Melanocyte of skin (primary cell): ENCODE measurements at places on chromosomes 16 and 17. TPM values are rescaled to one million over a fixed set of nuclear protein-coding genes. Genes with fewer than 3 reads are reported as not detected.

ZNF286A gene
- 23.6 and 39.9 TPM in 2 replicates for total RNA-seq

GALK1 gene
- total RNA-seq, result 48.9 and 58.2 TPM in 2 replicates

DYNLRB2 gene
- total RNA-seq, result not detected in 2 replicates

GPR142 gene
- not detected in 2 replicates for total RNA-seq

MYO1D gene
- total RNA-seq, result 129 and 165 TPM in 2 replicates

NPIPB6 gene
- total RNA-seq, result 3.3 TPM in 1 of 2 replicates, not detected in the other

MT1M gene
- total RNA-seq, result 4.1 and 6.9 TPM in 2 replicates

RDM1 gene
- 1.3 and 3.5 TPM in 2 replicates for total RNA-seq

CLEC19A gene
- not detected in 2 replicates for total RNA-seq

ORAI3 gene
- 35.4 and 50.2 TPM in 2 replicates for total RNA-seq

CACNG4 gene
- total RNA-seq, result not detected in 2 replicates

TBC1D24 gene
- total RNA-seq, result 19.4 and 19.6 TPM in 2 replicates

TPSD1 gene
- not detected in 2 replicates for total RNA-seq

LGALS9C gene
- total RNA-seq, result not detected in 2 replicates

CASKIN1 gene
- total RNA-seq, result 0.34 and 0.36 TPM in 2 replicates

CACNG3 gene
- total RNA-seq, result not detected in 2 replicates

NAGS gene
- 0.34 and 0.36 TPM in 2 replicates for total RNA-seq

KRTAP4-3 gene
- total RNA-seq, result not detected in 2 replicates

SOX8 gene
- total RNA-seq, result 14.3 and 18.5 TPM in 2 replicates

SHISA6 gene
- not detected in 2 replicates for total RNA-seq

WNT9B gene
- total RNA-seq, result not detected in 2 replicates

G6PC1 gene
- total RNA-seq, result not detected in 2 replicates

KRTAP2-4 gene
- not detected in 2 replicates for total RNA-seq

C1QTNF8 gene
- not detected in 2 replicates for total RNA-seq

METTL16 gene
- total RNA-seq, result 14.5 and 20.4 TPM in 2 replicates

MYL11 gene
- total RNA-seq, result not detected in 2 replicates

MARCHF10 gene
- not detected in 2 replicates for total RNA-seq

PPM1E gene
- 0.69 and 1.1 TPM in 2 replicates for total RNA-seq

NMRAL1 gene
- 100 and 125 TPM in 2 replicates for total RNA-seq

OR4D1 gene
- not detected in 2 replicates for total RNA-seq

TBC1D3K gene
- total RNA-seq, result not detected in 2 replicates

RPGRIP1L gene
- total RNA-seq, result 6.9 and 13.8 TPM in 2 replicates

RHBDL3 gene
- 0.15 and 0.33 TPM in 2 replicates for total RNA-seq

DNAH9 gene
- total RNA-seq, result 0.34 and 1.5 TPM in 2 replicates

LRRC3C gene
- not detected in 2 replicates for total RNA-seq

ACE gene
- 0.34 and 0.73 TPM in 2 replicates for total RNA-seq

ABCC6 gene
- under 0.01 and 0.33 TPM in 2 replicates for total RNA-seq

CFAP97D1 gene
- total RNA-seq, result under 0.01 and 0.15 TPM in 2 replicates

TMEM106A gene
- total RNA-seq, result 4.1 and 4.4 TPM in 2 replicates

KLHDC4 gene
- 18.2 and 26.5 TPM in 2 replicates for total RNA-seq

TNS4 gene
- not detected in 2 replicates for total RNA-seq

STXBP4 gene
- total RNA-seq, result 10.3 and 17.8 TPM in 2 replicates

UBALD2 gene
- 12.8 and 15.3 TPM in 2 replicates for total RNA-seq

WFDC1 gene
- total RNA-seq, result 51.3 TPM in 1 of 2 replicates, not detected in the other

CLEC10A gene
- not detected in 2 replicates for total RNA-seq

SEBOX gene
- total RNA-seq, result not detected in 2 replicates

HBA1 gene
- 0.46 TPM in 1 of 2 replicates, not detected in the other for total RNA-seq

NUBP2 gene
- total RNA-seq, result 59.5 and 77.1 TPM in 2 replicates
